ENCODE measurements at places on chromosomes 6 and 20.

DNA sequence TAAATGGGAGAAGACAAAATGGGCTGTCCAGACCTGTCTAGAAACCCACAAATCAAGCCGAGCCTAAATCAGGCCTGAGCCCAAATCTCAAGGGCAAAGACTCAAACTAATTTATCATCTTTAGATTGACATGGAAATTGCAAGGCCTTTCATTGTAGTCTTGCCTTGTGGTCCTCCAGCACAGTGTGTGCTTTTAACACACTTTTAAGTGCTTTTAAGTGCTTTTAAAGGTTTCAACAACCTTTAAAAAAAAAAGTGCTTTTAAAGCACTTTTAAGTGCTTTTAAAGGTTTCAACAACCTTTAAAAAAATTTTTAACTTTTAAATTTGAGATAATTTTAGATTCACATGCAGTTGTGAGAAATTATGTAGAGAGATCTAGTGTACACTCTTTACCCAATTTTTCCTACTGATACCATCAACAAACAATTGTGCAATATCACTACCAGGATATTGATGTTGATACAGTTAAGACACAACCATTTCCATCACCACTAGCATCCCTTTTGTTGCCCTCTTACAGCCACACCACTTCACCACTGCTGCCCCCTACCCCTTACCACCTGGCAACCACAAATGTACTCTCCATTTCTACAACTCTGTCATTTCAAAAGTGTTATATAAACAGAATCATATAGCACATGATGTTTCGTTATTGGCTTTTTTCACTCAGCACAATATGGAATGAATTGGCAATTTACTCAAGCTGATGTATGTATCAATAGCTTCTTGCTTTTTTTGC is 23.1 kb upstream of the DCBLD1 start:
- DNase-seq = no peak

DNA sequence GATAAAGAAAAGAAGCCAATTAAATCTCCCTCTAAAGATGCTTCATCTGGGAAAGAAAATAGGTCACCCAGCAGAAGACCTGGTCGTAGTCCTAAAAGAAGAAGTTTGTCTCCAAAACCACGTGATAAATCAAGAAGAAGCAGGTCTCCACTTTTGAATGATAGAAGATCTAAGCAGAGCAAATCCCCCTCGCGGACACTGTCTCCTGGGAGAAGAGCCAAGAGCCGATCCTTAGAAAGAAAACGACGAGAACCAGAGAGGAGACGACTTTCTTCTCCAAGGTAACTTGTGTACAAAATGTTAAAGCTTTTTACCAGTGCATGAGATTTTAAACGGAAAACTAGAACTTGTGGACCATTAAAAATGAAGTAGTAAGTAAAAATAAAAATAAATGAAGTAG is 46.5 kb downstream of the FAM217A start:
- no peak for DNase-seq

- no peak for DNase-seq
Measured at GRCh38 chr20:38272961-38273360, 12.4 kb upstream of the KIAA1755 start.

GRCh38 chr6:43689421-43689820 is 1.8 kb upstream of the MRPS18A start:
- no peak for DNase-seq

- no peak for DNase-seq
Measured at GRCh38 chr6:137637121-137637520, 142.9 kb upstream of the OLIG3 start.

DNA sequence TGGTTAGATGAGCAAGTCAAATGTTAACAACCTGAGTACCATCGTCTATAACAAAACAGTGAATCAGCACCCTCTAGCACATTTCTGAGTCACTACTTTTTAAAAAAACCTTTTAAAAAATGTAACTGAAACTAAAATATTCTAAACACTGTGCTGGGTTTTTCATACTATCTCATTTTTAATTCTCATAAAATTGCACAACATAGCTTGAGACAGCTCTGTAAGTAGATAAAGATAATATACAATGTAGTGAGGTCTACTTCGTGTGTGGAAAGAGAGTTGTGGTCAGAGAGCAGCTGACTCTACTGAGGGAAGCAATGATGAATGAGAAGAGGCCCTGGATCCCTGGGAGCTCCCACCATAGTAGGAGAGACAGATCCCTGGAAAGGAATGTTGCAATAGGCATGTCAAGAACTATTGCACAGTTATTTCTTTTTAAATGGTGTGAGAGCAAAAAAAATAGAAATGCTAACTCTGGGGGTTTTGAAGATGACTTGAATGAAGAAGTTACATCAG is 13.6 kb upstream of the CALHM6 start:
- no peak for DNase-seq

DNA sequence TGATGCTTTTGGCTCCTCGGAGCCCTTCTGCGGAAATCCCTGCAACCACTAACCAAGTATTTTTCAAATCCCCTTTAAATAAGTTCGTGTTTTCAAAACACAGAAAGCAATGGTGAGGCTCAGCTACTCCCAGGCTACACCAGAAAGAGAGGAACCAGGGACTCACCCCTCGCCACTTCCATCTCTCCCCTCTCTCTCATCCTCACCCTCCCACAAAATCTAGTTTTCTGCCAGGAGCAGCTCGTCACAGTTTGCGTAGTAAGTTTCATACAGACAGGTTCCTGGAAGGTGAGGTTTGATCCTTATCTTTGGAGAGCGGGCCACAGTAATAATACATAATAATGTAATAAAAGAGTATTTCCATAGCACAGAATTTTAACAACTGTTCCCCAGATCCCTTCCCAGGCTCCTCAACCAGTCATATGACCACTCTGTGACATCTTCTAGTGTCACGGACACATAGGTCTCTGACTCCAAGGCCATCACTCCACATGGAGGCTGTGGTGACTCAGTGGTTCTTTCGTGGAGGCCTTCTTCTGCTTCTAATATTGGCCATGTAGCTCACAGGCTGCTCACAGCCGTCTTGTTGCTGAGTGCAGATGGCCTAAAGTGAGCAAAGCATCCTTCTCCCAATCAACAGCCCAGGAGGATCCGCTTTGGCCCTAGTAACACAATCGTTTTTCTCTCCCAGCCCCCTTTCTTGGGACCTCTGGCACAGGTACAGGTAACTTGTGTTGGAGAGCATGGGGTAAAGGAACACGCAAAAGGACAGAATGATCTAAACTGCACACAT is 295.7 kb downstream of the CDC5L start:
- DNase-seq = no peak

GRCh38 chr6:144216668-144217218 is 66.4 kb downstream of the STX11 start:
- DNase-seq = no peak

GRCh38 chr6:126947070-126947469 is 171.4 kb upstream of the RSPO3 start:
- no peak for DNase-seq

DNA sequence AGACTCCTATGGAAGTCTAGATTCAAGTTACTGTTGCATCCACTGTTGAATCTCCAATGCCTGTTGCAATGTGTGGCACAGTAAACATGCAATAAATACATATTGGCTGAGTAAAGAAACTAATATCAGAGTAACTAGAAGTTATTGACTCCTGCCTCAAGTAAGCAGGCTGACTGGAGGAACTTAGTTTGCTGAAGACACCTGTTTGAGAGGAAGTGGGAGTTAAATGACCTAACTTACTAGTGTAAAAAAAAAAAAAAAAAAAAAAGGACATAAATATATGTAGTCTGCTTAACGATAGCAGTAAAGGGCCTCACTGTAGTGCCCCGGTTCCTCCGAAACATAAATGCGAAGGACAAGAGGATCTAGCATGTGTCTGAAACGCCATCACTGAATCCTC is 249.8 kb upstream of the PRDM1 start:
- no peak for DNase-seq

- DNase-seq = peak; percentile 73
Measured at GRCh38 chr20:17281478-17281877, 54.6 kb downstream of the PCSK2 start.

GRCh38 chr6:155272353-155273232 is 8.8 kb downstream of the CLDN20 start:
- DNase-seq = no peak

GRCh38 chr6:27078734-27079357 is 168.7 kb upstream of the PRSS16 start:
- DNase-seq = peak; percentile 82

GRCh38 chr6:132072831-132073230 is 121.7 kb upstream of the CCN2 start:
- no peak for DNase-seq

- no peak for DNase-seq
Measured at GRCh38 chr6:98925831-98926230, 21.9 kb downstream of the FBXL4 start.

DNA sequence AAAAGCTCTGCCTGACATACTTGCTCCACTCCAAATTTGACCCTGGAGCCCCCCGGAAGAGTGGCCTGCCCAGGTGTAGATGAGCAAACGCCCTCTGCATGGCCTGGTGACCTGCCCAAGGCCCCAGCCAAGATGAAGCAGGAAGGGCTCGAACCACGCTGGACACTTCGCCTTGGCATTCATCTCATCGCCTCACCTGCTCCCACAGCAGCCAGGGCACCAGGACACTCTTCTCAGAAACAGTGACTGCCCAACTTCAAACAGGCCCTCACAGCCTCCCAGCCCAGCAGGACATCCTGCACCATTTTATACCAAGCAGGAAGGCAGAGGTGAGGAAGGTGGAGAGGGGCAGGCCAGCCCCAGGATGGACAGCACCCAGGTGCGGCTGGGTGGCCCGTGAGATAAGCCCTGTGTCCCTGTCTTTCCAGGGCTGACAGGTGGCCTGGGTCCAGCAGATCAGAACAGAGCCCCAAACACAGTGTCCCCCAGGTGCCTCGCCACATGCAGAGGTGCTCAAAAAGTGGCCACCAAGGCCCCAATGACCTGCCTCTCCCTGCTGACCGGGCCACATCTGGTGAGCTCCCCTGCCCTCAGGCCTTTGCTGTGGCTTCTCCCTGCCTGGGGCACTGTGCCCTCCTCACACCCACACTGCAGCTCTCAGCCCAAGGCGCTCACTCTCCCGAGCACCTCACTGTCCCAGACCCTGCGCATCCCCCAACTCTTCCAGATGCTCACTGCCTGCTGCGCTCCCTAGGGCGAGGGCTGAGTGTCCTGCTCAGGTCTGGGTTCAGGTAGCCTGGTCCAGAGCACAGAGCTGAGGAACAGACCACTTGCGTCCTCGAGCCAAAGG is 7.2 kb downstream of the ACSS1 start:
- DNase-seq = no peak

DNA sequence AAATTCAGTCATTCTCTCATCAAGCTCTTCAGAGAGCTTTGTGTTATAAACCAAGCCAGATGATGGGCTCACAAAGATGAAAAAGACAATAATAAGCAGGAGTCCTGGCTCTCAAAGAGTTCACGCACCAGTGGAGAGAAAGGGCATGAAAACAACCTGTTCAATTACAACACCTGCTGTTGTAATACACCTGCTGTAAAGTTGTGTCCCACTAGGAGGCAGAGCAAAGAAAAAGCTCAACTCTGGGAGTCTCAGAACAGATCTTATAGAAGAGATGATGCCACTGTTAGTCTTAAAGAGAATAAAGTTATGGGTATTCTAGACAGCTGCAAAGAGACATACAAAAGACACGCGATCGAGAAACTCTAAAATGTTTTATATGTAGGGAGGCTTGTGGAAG is 100.6 kb downstream of the DCDC2 start:
- DNase-seq = no peak

- DNase-seq = no peak
Measured at GRCh38 chr6:140871911-140872310, 1260.8 kb upstream of the GJE1 start.

DNA sequence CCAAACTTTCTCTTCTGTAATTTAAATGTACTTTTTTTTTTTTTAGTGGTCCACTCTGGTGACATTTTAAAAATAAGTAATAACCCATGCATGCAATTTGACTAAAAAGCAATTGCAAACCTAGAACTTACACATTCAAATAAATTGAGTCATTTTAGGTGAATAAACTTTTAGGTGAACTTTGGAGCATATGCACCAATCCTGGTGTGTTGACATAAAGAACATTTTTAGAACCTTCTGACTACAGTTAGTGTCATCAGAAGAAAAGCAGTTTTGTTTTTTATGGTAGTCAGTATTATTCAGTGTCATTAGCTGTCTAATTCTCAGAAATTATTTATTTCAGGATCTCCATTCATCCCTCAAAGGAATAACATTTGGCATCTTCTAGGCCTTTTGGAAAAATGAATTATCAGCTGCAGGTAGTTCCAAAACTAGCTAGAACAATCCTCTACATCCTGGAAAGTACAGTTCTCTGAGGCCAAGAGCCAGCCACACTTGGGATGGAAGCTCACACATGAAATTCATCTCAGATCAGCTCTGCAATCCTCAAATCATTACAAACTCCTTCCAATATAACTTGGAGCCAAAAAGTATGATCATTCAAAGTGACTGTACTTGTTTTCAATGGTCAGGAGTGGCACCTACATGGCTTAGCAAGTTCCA is 38.5 kb upstream of the SIM1 start:
- no peak for DNase-seq

- DNase-seq = peak; percentile 72
Measured at GRCh38 chr6:33197431-33198048, 2.9 kb downstream of the RXRB start.

DNA sequence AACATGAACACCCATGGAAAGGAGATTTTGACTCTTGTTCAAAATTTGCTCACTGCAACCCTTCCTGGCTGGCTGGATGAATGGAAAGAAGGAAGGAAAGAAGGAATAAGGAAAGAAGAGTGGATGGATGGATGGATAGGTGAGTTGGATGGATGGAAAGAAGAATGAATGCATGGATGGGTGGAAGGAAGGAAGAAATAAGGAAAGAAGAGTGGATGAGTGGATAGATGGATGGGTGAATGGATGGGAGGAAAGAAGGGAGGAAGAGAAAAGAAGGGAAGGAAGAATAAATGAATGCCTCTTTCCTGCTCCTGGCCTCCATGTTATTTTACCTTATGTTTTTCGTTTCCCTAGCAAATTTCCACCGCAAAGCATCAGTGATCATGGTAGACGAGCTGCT is 74.2 kb upstream of the RIN2 start:
- no peak for DNase-seq

GRCh38 chr6:136294621-136295020 is 5.0 kb upstream of the BCLAF1 start:
- no peak for DNase-seq

DNA sequence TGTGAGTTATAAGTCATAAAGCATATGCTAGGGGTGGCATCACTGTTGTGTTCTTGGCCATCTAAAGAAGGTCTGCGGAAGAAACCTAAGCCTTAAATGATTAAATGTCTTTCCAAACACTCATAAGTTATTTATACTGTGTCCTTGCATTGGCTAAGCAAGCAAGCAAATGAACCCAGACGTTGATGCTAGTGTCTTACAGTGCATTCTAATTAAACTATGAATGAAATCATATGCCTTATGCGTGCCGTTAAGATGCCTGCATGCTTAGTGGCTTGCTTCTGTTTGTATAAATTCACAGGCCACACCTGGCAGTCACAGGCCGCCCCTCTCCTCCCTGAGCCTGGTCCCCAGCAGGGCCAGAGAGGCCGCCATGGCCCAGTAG is 49.9 kb downstream of the RIN2 start:
- no peak for DNase-seq
